ENCODE measurements at places on chromosomes 16 and 17.

- DNase-seq = no peak
Observed at GRCh38 chr17:28385406-28385805, 13.9 kb downstream of the SARM1 start.

- DNase-seq = no peak
Observed at GRCh38 chr16:57166451-57166850, 19.4 kb downstream of the PSME3IP1 start.

DNA sequence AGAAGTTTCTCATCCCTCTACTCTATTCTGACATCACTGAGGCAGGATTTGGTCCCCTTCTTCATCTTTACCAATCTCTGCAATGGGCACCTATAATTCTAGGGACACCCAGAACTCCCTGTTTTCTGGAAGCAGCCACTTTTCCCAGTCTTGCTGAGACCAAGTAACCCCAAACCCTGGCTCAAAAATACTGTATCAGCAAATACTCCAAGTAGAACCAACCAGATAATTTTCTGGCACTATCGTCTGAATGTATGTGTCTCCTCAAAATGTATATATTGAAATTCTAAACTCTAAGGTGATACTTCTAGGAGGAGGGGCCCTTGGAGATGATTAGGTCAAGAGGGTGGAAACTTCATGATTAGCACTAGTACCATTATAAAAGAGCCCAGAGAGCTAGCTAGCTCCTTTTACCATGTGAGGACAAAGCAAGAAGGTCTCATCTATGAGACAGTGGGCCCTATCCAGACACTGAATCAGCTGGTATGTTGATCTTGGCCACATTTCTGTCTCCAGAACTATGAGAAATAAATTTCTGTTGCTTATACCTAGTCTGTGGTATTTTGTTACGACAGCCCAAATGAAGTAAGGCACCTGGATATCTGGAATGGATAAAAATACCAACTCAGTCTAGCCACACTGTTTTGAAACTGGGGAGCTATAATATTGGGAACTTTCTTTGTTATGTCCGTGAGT, 464.4 kb downstream of the CDH11 start:
- no peak for DNase-seq

DNA sequence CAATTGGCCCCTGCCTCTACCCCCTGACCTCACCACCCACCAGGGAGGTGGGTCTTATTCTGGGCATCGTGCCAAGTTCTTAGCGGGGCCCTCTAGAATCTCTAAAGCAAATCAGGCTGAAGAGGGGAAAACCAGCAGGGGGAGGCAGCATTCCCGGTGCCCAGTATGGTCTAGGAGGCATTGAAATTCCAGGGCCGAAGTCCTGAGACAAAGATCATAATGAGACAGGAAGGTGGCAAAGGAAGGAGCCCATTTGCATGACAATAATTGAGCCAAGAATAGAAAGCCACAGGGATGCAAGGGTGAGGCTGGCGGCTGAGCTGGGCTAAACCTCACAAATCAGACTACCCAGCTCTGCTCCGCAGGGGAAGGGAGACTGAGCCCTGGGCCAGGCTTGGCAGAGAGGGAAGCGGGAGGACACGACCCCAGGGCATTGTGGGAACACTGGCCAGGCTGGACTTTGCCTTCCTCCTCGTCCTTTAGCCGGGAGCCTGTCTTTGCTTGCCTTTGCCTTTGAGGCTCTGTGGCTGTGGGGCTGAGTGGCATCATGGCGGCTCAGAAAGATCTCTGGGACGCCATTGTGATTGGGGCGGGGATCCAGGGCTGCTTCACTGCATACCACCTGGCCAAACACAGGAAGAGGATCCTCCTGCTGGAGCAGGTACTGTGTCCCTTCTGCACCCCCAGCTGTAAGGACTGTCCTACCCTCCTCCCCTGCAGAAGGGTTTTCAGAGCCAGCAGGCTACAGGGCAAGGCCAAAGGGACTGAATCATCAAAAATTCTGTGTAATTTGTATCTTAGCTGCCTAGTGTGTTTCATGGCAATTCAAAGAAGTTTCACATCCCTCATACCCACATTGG, at the start of gene PIPOX:
Gene PIPOX (plus strand): TSS at position 463 of the 860 bp plus-strand sequence. CDS start 85 bp downstream, at position 548.
- peak; percentile 89 for DNase-seq

DNA sequence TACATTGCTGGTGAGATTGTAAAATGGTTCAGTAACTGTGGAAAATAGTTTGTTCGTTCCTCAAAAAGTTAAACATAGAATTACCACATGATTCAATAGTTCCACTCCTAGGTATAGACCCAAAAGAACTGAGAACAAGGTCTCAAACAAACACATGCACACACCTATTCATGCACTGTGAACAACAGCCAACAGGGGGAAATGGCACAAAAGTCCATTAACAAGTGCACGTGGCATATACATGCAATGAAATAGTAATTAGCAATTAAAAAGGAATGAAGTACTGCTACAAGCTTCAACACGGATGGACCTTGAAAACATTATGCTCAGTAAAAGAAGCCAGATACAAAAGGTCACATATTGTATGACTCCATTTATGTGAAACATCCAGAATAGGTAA, 23.8 kb downstream of the SDK2 start:
- DNase-seq = no peak

DNA sequence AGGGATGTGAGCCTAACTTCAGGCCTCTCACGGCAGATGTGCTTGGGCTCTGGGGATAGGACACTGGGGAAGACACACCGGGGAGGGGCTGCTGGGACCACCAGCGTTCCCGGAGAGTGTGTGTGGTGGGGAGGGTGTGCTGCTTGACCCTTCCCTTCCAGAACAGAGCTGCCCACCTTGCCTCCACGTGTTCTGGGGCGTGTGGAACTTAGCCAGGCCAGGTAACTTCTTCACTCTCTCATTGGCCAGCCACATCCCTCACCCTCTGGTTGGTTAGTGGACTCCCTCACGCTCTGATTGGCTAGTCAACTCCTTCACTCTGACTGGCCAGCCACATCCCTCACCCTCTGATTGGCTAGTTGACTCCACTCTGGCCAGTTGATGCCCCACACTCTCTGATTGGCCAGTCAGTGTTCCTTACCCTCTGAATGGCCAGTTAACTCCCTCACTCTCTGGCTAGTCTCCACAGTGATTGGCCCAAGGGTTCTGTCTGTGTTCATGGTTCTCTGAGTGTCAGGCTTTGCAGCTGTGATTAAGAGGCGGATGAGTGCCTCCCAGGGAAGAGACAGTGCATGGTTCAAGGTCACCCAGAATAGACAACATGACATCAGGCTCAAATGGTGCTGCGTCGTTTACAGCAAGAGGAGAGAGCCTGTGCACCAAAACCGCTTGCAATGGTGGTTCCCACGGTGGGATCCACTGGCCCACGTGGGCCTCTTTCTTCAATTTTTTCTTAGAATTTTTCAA, 10.0 kb downstream of the TMEM235 start:
- DNase-seq = peak; percentile 22

DNA sequence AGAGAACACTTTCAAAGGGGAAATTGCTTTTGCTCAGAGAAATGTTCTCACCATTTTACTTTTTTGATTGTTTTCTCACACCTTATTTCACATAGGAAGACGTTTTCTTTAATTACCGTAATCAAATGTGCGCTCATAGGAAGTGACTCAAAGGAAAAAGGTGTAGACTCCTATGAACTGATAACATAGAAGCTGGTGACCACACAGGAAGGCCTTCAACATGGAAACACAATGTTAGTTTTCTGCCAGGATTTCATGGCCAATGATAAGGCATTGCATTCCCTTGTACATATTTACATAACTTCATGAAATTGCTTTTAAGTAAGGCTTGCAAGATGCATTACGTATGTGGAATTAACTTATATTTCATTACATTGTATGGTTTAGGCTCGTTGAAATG, 40.9 kb upstream of the KCNJ16 start:
- no peak for DNase-seq

DNA sequence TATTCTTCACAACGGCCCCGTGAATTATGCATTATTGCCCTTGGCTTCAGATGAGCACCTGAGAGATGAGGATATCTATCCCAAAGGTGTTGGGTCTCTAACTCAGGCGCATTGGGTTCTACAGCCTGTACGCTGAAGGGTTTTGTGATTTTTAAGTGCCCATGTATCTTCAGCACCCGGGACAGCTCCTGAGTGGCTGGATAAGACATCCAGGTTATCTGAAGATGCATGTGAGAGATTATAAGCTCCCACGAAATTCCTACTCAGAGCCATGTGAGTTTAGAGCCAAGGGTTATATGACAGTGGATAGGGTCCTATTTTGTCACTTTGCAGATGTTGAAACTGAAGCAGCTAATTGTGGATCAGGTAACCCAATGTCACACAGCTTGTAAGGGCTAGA, 612.3 kb upstream of the EEF2KMT start:
- no peak for DNase-seq

DNA sequence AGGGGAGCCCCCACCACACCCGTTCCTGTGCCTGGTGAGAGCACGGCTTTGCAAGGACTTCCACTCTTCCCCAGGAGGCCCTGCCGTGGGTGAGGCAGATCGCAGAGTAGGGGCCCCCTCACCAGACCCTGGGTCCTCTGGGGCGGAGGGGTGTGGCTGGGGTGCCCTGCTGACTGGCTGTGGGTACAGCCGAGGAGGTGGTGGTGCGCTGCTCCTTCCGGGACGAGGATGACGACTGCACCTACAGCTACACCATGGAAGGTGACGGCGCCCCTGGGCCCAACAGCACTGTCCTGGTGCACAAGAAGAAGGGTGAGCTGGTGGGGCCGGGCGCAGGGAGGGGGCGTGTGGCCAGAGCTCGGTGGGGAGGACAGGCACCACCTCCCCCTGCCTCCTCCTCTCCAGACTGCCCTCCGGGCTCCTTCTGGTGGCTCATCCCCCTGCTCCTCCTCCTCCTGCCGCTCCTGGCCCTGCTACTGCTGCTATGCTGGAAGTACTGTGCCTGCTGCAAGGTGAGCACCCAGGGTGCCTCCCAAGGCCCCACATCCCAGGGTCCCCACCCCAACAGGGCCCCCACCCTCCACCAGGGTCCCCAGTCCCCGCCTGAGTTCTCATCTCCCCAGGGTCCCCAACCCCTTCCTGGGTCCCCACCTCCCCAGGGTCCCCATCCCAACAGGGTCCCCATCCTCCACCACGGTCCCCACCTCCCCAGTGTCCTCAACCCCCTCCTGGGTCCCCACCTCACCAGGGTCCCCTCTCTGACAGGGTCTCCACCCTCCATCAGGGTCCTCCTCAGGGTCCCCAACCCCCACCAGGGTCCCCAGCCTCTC, 16.1 kb downstream of the ITGB4 start:
- no peak for DNase-seq

DNA sequence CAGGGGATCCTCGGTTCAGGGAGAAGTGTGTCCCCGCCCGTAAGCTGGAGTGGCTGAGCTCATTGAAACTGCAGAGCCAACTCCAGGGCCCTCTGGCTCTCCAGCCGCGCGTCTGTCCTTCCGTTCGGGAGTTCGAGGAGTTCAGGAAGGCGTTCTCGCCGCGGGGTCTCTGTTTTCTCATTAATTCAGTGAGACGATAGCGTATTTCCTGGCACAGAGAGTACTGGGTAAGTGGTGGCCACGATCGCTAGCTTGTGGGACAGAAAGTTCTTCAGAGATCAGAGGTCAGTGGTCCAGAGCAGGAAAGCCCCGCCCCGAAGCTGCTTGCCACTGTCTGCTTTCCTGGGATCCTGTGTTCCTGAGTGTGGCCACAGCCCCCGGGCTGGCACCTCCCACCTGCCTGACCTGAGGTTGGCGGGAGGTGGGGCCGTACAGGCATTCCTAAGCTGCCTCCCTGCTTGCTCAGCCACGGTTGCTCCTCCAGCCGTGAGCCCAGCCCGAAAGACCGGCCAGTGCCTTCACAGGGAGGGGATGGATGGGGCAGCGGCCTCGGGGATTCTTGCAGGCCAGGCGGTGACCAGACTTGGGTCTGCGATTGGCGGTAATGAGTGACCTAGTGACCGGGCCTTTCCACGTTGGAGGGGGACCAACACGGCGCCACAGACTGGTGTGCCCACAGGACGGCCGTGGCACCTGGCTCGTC, 8.9 kb downstream of the BAIAP2 start:
- DNase-seq = no peak

DNA sequence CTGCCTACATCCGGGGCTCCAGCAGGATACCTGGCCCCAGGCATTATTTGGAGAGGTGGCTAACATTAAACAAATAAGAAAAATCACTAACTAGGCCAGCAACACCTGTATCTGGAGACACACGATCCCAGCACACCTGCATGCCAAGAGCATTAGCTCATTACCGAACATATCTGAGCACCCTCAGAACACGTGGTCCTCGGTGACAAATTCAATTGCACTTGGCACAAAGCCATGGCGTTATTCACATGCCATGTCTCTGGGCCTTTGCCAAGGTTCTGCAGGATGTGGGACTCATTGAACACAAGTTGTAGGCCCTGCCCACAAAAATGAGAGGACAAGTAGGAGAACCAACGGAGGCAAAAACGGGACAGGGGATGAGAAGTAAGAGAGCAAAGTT, 552.3 kb downstream of the TOX3 start:
- DNase-seq = peak; percentile 94

DNA sequence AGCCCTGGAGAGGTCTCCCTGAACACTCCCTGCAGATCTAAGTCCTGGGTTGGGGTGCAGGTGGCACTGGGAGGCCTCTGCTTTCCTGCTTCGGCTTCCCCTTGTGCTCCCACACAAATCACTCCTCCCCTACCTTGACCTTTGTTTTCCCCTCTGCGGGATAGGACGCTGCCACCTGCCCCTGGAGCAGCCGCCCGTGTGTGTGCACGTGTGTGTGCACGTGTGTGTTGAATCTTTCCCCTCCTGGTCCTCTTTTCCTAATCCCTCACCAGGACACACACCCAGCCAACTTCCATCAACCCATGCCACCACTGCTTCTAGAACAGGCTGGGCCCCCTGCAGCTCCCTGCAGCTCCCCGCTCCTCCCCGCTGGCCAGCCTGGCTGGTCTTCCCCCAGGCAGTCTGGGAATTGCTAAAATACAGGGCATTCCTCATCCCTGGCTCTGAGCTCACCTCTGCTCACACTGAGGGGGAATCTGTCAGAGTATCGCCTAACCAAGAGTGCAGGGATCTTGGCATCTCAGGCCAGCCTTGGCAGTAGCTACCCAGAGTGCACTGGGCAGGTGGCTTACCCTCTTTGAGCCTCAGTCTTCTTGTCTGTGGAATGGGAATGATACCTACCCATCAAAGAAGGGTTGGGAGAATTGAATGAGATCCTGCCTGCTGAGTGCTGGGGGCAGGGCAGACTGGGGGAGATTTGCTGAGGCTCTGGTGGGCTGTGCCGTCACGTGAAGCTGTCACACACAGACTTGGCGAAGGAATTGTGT, 198.5 kb downstream of the NTN1 start:
- no peak for DNase-seq

GRCh38 chr16:89827383-89828198, 684 bp upstream of the SPIRE2 start:
- peak; percentile 38 for DNase-seq

GRCh38 chr16:50627419-50627818, 53.7 kb downstream of the SNX20 start:
- DNase-seq = no peak
